ENCODE measurements at places on chromosomes 12 and 14.

GRCh38 chr12:50739611-50740010 is 24.3 kb upstream of the ATF1 start:
- DNase-seq, result peak; percentile 26

DNA sequence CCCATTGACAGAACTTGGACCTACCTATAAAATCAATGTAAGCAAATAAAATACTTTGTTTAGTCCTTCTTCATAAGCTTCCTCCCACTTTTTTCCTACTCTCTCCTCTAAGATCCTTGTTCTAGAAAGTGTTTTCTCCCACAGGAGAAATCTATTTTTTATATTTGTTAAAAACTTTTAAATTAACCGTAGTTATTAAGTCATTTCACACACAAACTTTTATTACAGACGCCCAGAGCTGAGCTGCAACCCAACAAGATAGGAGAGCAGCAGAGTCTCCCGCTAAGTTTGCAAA is 27.7 kb downstream of the DAD1 start:
- no peak for DNase-seq

- DNase-seq, result no peak
Measured at GRCh38 chr12:113551563-113551962, 79.9 kb upstream of the LHX5 start.

DNA sequence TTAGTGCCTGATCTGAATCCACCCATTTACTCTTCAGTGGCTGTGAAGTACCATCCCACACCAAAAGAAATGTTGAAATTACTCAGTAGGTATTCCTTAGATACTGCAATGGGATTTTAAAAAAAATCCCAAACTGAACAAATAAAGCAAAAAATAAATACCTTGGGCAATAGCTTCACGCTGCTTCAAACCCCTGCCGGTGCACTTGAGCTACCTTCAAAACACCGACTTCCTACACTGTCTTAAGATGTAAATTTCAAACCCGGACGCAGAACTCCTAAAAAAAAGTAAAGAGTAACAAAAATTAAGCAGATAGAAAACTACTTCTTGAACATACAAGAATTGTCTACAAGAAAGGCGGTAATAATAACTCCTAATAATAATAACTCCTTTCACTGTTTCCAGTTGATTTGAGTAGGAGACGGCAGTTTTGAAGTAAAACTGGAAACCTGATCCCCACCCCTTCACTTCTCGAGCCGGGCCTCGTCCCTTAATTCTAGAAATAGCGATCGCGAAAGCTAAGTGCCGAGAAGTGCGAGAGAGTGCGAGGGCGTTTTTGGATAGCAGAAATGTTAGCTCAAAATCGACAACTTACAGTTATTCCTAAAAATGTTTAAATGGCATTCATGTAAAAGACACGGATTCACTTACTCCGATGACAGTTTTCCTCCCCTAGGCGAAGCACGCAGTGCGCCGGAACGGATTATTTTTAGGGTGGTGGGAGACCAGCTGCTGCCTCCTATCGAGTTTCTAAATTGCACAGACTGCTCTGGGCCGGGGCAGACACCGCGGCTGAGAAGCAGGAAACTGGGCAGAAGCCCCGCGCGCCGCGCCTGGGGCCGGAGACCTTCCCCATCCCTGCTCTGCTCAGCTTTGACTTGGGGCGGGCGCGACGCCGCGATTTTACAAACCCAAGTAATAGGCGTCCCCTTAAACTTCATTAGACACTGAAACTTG is at the start of gene ABCC9:
ABCC9 (minus strand) TSS at position 878 of the 957 bp plus-strand sequence. CDS start 4,752 bp downstream, outside the sequence.
- DNase-seq, result peak; percentile 7

DNA sequence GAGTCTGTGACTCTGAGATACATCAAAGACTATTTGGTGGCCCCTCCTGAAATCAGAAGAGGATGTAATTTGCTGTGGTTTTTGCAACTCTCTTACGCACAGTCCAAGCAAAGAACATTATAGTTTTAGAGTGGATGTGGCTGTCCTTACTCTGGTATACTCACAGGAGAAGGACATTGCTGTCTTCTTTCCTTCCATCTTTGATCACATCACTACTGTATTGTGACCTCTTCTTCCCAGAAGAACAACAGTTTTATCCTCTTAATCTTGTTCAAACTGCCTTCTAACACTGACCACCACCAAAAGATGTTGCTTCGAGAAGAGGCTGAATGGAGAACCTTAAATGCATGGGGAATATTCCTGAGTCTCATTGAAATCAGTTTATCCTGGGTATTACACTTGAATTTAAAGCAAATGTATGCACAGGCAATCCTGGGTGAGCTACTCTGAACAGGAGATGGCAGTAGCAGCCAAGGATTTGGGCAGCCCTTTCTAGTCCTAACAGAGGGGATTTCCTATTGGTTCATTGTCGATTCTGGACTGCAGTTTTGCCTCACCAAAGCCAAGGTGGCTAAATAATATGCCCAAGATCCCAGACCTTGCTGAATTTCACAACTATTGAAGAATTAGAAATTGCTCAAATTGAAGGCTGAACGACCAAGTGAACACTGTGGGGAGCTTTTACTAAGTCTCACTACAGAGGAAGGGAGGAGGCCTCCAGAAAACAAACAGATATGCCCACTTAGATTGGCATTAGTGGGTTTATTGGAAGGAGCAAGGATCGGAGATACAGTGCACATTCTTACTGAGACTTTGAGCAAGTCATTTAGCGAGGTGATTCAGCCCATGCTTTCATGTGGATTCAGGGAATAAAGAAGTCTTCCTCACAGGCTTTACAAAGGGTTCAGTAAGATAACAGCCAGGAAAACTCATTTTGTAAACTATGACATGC is 282.8 kb downstream of the PAWR start:
- peak; percentile 83 for DNase-seq

DNA sequence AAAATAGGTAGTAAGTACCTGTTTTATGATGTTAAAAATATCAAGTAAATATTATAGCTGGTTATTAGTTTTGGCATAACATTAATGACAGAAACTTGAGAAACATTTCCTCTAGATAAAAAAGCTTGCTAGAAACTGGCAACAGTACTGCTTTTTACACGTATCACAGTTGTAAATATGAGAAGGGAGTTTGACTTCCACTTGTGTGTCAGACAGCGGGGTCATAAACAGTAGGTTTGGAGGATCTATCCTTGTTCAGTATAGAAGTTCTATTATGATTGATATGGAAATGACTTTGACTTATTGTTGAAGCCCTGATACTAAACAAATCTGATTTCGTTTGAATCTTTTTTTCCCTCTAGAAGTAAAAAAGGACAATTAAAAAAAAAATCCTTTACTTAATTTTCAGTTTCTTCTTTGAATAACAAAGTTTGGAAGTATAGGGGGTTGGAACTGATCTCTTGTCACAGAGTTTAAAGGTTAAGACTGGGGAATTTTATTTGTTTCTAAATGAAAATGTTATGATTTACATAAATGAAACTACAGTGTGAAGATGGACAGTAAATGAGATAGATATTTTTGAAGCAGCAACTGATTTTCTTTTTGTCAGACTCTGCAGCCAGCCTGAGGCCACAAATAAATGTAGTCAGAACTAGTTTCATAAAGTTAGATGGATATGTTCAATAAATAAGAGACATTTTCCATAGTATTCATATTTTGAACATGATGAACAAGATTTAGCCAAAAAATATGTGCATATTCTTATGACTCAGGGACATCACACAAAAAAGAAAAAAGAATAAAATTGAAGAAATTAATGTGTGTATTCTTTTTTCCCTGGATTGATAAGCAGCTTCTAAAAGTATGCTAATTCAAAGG is 50.1 kb downstream of the WNK1 start:
- DNase-seq, result no peak

- peak; percentile 54 for DNase-seq
Measured at GRCh38 chr14:93892923-93893558, 34.1 kb upstream of the FAM181A start.

- DNase-seq, result peak; percentile 76
Measured at GRCh38 chr14:38867561-38868150, 235.4 kb downstream of the SEC23A start.

DNA sequence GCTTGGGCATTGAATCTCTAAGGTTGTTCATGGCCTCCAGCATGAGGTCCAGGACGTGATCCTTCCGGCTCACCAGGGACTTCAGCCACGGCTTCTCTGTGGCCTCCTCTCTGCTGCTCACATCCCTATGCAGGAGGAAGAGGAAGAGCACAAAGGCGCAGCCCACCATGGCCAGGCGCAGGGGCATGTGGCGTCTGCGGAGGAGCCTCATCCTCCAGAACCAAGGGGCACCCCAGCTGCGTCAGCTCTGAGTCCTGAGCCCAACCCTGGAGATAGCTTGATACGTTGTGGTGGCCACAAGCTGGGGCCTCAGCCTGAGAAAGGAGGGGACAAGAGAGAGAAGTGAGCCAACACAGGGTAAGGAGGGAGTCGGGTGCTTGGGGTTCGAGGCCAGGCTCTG is 11.6 kb downstream of the GALNT6 start:
- no peak for DNase-seq

- DNase-seq, result no peak
Measured at GRCh38 chr12:114032801-114033200, 66.7 kb upstream of the RBM19 start.

- no peak for DNase-seq
Measured at GRCh38 chr14:55739967-55740648, 160.1 kb downstream of the KTN1 start.

- DNase-seq, result no peak
Measured at GRCh38 chr12:126518596-126519200, 1453.5 kb downstream of the AACS start.

DNA sequence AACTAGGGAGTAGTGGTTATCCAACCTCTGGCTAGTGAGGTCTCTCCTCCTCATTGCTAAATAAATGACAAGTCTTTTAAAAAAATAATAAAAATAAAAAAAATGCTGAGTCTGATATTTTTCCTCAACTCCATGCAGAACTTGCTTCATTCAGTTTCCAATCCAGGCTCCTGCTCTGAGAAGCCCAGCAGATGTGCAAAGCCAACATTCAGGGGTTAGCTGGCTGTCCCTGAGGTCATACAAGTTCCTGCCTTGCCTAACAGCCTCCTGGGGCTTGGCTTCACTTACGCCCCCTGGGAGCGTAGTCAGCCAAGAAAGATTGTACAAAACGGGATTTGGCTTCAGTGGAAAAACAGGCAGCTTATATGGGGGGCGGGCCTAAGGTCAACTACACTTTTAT is 23.3 kb downstream of the RTRAF start:
- DNase-seq, result no peak

DNA sequence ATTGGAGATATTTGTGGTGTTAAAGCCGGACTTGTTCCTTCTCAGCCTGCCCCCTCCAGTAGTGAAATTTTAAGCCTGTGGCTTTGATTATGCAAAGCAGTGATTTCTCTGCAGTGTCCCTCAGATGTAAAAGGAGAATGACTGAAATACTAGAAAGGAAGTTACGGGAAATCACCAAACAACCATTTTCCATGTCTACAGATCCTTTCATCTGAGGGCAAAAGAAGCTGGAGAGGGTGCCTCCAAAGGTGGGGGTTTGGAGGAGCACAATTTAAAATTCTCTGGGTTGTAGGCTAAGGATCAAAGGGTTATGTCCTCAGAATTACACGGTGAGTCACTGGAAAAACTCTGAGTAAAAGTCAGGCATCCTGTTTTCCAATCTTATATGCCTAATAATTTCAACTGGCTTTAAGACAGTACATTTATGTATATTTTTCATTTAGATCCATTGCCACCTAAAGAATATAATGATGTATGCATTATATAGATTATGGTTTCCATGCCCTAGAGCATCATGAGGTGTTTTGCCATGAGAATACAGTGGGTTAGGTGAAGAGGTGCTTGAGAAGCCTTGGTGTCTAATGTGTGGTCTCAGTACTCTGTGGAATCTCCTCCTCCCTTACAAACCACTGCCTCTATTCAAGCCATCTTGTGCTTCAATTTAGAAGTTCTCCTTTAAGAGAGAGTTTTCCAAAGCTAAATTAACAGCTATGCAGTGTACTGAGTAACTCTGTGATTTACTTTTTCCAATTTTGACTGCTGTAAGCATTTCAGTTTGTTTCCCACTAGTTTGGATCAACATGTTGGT is 362.1 kb downstream of the RAD51B start:
- DNase-seq, result peak; percentile 63

- DNase-seq, result no peak
Measured at GRCh38 chr14:83638748-83639504, 1891.0 kb upstream of the FLRT2 start.

DNA sequence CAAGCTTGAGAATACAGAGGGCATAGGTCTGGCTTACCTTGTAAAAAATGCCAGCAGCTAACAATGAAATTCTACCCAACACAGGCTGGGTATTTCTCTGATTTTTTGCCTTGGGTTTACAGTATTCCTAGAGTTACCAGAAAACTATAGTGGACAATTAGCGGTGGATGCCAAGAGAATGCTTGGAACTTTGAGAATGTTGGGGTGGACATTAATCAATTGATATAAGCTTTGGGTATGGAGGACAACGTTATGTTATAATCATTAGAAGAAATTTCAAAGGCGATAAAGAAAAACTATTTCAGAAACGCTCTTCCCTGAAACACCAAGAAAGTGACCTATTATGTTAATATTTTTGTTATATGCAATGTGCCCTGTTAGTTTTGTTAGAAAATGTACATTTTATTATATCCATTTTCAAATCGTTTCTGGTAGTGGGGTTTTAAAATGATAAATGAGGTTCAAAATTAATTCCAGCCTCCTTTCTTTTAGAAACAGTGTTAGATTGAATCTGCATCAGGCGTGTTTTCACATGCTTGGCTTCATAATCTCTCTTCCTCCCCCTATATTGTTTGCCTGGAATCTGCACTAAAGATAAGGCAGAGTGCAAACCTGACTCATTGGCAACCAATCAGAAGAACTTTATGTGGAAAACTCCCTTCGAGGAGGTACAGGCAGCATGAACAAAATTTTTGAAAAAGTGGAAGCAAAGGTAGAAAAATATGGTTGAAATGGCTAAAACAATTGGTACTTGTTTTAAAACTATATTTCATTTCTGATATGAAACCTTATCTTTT is 1.4 kb upstream of the PTPRQ start:
- no peak for DNase-seq

- no peak for DNase-seq
Measured at GRCh38 chr12:79233341-79233781, 368.8 kb downstream of the SYT1 start.

DNA sequence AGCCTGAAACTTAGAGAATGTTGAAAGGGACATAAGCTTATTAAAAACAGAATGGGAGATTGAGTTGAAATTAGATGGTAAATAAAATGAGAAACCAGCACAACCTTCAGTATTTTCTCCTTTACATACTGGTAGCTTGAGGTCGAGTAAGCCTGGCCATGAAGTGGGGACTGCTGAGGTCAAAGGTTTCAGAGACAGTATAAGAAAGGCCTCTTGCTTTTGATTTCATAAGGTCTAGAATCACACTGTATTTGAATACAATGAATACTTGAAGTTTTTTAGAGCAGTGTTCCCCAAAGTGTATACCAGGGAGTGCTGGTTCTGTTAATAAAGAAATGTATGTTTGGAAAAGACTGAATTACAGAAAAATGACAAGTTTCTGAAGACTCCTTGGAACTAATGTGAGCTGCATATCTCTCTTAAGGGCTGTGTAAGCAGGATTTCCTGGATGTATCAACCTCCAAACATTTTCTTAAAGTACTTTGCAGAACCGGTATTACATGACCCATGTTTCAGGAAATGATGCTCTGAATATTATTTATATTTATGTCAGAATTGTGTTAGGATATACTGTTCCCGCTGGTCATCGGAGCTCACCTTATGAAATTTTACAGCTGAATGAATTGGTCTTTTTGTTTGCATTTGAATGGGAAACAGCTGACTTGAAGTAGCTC is 85.0 kb downstream of the AKAP6 start:
- DNase-seq, result no peak
